ENCODE measurements at places on chromosomes 5 and 9.

DNA sequence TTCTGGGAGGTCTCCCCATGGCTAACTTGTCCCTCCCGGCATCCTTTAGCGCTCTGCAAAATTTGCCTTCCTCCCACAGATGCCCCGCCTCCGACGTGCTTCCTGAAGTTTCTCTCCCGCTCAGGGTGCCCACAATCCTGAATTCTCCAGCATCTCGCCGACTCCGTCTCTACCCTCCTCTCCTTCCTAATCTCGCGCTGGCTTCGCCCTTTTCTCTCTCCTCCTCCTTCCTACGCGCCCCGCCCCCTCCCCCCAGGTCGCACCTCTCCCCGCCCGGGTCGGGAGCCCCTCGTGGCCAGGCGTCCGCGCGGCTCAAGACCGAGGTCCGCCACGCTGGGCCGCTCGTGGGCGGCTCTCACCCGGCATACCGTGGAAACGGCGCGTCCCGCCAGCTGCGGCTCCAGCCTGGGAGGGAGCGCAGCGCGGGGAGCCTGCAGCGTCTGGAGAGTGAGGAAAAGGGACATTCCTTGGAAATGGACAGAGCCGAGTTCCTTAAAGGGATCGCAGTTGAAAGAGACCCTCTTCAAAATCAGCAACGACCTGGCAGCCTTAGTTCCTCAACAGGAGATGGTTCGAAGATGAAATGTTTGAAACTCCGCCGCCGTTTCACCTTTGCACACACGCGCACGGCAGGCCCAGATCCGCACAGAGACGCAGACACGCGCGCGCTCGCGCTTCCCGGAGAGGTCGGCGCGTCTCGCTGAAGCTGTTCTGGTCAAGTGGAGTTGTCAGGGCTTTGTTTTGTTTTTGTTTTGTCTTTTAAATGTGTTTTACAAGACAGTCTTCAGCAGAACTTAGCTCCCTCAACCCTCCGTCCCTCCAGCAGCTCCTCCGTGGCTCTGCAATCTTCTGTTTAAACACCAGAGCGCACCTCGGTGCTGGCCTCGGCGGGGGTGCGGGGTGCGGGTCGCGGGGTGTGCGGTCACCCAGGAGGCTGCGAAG is 5.0 kb upstream of the IRX2 start:
- no peak for DNase-seq

DNA sequence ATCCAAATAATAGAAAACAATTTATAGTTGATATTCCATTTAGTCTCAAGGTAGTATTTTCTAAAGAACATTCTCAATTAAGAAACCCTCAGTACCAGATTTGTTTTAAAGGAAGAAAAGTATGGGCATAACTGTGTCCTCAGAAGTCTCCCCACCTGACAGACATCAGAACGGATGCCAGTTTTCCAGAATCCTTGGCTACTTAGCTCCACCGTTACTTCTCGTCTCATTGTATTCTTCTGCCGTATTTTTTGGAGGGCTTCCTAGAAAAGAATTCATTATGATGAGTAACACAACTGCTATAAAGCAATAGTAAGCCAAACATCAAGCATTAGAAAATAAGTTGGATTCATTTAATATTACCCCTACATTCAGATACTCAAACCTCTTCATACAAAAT is 67.8 kb downstream of the DROSHA start:
- no peak for DNase-seq

- DNase-seq: no peak
Measured at GRCh38 chr5:169496878-169497277, 86.7 kb upstream of the SPDL1 start.

DNA sequence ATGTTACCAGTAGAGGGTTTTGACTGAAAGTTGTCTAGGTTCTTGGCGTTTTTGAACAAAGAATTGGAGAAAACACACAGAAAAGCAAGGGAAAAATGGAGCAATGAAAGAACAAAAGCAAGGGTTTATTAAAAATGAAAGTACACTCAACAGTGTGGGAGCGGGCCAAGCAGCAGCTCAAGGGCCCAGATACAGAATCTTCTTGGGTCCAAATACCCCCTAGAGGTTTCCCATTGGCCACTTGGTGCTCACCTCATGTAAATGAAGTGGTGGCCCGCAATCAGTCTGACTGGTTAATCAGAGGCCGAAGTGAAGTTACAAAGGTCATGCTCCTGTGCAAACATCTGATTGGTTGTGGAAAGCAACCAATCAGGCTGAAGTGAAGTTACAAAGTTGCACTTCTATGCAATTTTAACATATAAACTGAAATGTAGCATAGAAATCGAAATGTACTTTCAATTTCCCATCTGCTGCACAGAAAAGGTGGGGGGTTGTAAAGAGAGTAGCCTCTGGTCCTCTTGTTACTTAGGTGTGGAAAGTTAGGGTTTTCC is 1.9 kb upstream of the GM2A start:
- DNase-seq: peak; percentile 47

GRCh38 chr9:2957656-2958200 is 113.8 kb upstream of the PUM3 start:
- DNase-seq: no peak

GRCh38 chr9:119834064-119834620 is 464.9 kb upstream of the BRINP1 start:
- DNase-seq: no peak

DNA sequence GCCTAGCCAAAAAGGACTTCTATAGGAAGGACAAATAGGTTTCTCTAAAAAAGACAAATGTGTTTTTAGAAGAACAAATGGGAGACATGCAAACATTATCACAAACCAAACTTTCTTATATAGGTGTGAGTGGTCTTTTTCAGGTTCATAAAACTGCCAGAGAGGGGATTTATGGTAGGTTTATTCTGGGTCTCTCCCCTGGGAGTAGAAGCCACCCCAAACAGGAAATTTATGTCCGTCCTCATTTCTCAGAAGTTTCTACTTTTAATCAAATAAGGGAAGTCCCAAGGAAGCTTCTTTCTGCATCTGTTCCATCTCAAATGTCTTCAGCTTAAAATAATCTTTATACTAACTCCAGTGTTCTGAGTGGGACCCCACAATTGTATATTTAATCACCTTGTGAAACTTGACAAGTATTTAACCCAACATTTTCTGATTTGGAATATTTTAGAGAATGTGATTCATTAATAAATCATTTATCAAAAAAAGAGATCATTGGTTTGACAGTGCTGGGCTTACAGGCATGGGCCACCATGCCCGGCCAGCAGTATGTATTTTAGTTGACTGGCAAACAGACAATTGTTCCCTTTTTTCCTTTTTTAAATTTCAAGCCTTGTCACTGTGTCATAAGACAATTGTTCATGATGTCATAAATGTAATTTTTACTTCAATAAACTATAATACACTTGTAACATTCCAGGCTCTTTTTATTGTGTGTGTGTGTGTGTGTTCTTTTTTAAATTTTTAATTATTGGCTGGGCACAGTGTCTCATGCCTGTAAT is 44.6 kb upstream of the GLDC start:
- no peak for DNase-seq

DNA sequence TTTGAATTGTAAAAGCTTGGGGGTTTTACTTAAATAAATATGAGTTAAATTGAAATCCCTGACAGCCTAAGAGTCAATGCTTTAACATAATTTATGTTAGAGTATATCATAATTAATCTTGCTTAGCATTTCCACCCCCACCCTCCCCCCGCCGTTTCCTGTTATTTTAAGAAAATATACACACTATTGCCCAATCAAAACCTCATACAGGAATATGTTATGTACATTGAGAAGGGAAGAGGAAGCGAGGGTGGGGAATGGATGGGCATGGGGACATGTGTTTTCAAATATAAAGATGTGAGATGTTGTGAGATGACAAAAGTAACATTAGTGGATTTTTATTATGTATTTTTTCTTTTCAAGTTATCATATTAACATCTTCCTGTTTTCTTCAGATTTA is 561.1 kb upstream of the MEF2C start:
- DNase-seq: no peak

DNA sequence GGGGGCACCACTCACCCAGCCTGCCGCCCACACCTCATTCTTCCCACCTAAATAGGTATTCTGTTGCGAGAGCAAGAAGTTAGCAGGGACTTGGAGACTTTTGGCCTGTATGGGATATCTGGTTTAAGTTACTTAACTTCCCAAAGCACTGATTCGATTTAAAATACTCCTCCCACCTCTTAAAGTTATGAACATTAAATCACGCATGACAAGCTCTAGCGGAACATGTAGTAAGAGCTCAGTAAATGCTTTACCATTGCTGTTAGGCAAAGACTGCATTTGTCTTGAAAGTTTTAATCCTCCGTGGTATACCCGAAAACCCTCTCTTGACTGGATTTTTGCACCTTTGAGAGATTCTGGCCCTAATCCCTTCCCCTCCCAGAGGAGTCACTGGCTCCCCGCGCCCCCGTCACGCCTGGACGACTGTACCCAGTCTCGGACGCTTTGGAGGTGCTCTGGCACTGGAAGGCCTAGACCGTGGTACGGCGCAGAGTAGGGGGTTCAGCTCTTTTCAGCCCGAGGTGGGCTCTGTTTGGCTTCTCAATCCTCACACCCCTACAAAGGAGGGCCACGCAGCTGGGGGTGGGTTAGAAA is 4.4 kb downstream of the GDNF start:
- DNase-seq: no peak

- DNase-seq: no peak
Measured at GRCh38 chr5:148583421-148583965, 70.8 kb downstream of the HTR4 start.

DNA sequence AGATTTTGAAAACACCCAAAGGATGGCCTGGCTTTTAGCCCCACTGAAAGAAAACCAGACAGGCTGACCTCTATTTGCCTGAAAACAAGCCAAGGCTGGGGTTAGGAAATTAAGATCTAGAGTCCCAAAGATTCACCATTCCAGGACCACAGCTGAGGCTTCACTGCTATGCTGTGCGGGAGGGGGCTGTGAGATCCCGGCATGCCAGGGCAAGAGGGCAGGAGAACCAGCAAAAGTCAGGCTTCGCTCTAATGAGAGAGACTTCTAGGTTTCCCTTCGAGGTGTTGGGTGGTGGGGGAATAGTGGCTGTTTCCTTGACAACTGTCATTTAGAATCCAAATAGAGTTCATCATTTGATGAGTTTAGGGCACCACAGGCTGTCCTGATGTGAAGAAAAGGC is 152.9 kb upstream of the NFIB start:
- no peak for DNase-seq

- DNase-seq: no peak
Measured at GRCh38 chr5:90510438-90510837, 18.9 kb downstream of the LYSMD3 start.

- DNase-seq: peak; percentile 93
Measured at GRCh38 chr9:127423934-127424675, at the start of gene ZNF79. TSS of gene ZNF79 (plus strand) at chr9:127424382. CDS start at chr9:127424788, 406 bp downstream.

DNA sequence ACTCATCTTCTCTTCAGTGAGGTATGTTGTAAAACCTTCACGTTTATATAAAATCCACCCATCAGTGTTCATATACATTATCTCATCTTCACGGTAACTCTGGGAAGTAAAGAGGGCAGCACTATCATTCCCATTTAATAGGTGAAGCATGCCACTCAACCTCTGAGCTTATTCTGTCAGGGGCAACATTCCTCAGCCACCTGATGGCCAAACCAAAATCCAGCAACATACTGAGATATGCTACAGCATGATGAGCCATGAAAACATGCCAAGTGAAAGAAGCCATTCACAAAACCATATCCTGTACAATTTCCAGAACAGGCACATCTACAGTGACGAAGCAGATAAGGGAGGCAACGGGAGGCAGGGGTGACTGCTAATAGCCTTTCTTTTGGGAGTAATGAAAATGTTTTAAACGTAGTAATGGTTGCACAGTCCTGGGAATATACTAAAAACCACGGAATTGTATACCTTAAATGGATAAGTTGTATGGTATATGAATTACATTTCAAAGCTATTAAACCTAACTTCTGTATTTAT is 167.4 kb downstream of the TSSK1B start:
- no peak for DNase-seq

DNA sequence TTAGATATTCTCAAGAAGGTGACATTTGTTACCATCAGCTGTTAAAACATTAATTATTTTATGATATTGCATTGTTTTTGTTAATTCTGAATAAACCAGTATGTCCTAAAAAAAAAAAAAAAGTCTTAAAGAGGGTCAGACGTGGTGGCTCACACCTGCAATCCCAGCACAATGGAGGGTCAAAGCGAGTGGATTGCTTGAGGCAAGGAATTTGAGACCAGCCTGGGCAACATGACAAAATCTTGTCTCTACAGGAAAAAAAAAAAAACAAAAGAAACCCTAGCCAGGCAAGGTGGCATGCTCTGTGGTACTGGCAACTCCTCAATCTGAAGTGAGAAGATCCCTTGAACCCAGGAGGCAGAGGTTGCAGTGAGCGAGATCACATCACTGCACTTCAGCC is 46.8 kb downstream of the CYLC2 start:
- no peak for DNase-seq

GRCh38 chr9:19931098-19931890 is 142.5 kb upstream of the SLC24A2 start:
- DNase-seq: no peak

- DNase-seq: no peak
Measured at GRCh38 chr9:19650312-19650711, 138.5 kb downstream of the SLC24A2 start.

- no peak for DNase-seq
Measured at GRCh38 chr9:7613931-7614330, 185.6 kb downstream of the DMAC1 start.

DNA sequence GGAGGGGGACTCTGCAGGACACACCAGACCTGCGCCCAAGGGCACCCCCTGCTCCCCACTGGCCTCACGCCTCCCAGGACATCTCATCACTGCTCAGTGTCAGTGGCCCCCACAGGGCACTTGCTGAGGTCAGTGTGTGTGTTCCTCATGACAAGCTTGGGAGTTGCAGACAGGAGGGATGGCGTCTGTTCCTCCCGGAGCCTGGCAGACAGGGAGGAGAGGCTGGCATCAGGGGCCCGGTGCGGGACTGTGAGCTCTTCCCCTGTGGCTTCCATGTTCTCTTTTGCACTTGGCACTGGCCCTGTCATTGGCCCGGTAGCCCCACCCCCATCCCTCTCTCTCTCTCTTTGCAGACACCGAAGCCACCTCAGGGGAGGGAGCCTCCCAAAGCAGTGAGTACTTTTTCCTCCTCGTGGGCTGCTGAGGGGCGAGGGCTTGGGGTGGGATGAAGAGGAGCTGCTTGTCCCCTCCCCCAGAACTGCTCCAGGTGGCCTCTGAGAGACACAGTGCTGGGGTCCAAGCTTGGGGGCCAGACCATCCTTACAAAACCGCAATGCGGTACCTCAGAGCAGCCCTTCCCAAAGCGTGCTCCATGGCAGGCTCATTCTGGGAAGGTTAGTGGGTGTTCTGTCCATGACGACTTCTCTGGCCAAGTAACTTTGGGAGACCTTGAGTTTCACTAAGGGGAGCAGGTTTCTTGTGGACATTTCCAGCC is 75.7 kb downstream of the AMBP start:
- DNase-seq: no peak

- peak; percentile 65 for DNase-seq
Measured at GRCh38 chr5:10595672-10596309, 31.9 kb downstream of the ANKRD33B start.

- DNase-seq: no peak
Measured at GRCh38 chr9:138038244-138038671, 160.7 kb downstream of the CACNA1B start.

DNA sequence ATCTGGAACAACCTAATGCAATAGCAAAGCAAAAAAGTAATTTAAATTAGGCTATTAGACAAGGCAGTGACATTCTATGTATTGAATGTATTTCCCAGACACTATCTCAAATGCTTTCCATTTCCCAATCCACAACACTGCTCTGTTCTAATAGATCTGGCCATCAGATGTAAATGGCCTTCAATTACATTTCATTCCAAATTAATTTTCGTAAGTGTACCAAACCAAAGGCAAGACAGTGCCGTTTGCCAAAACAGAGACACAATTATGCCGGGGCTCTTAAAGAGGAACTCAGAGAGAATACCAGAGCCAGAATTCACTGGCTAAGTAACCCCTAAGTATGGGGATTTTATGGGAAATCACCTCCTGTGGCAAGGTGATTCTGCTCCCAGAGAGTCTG is 63.1 kb downstream of the GNAQ start:
- DNase-seq: no peak

All from stimulated activated CD4-positive, alpha-beta T cell treated with anti-CD3 and anti-CD28 coated beads, Interleukin-1b, Interleukin-23, amount 100 ng/mL, for 48 hours (primary cell).